Suprapubic skin (tissue), 4 donors: ENCODE measurements at places on chromosomes 12 and 14. TPM values are rescaled to one million over a fixed set of nuclear protein-coding genes. Genes with fewer than 3 reads are reported as not detected.
A peak's percentile ranks its signal among the peaks of the same experiment; 100 is the strongest.

The GARIN6 gene
- total RNA-seq, result not detected

DNA sequence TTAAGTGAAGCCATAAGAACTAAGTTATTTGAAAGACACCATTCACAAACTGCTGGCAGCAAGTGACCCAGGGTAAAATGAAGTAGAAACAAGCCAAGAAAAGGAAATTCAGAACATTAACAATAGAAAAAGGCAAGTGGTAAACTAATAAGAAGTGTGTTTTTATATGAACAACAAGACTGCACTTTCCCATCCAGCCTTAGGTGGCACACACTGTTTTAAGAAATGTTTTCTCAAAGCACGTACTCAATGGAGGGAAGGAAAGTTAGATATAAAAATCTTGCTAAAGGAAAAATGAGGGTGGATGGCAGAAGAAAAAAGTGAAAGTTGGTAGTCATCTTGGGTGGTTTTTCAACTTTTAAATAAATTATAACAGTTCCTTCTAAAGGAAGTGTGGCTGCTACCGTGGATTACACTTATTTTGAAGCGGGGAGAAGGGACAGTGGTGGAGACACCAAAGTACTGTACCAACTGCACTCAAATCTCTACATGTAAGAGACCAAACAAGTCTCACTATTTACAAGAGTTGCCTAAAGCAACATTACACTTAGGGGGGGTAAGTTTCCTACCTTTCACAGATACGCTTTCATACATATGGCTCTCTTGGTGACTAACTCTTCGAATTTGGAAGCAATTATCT is 58.8 kb downstream of the SEL1L start:
- H3K27ac ChIP-seq, result no peak overlapping the region
- peaks cover 16% of the 10 kb centered on the region for H3K4me1 ChIP-seq
- peaks cover 39% of the 10 kb centered on the region for H3K36me3 ChIP-seq
- H3K27me3 ChIP-seq, result no peaks in the 10 kb centered on the region
- DNase-seq, result no peak
- H3K4me3 ChIP-seq, result no peak overlapping the region

The KIAA0586 gene
- total RNA-seq, result 18.0 TPM

The FAIM2 gene
- not detected for total RNA-seq

The DPPA3 gene
- not detected for total RNA-seq

- DNase-seq, result no peak
- peaks cover 14% of the 10 kb centered on the region for H3K4me1 ChIP-seq
- no peaks in the 10 kb centered on the region for H3K36me3 ChIP-seq
- no peaks in the 10 kb centered on the region for H3K27me3 ChIP-seq
These were observed 74.2 kb upstream of the NCOR2 start for GRCh38 chr12:124641591-124641990.

GRCh38 chr14:92510972-92511371 is 2.6 kb upstream of the RIN3 start:
- H3K36me3 ChIP-seq, result no peaks in the 10 kb centered on the region
- peak; percentile 48 for DNase-seq
- no peak overlapping the region for H3K27ac ChIP-seq
- no peaks in the 10 kb centered on the region for H3K27me3 ChIP-seq
- peaks cover 28% of the 10 kb centered on the region for H3K4me1 ChIP-seq

GRCh38 chr12:18681818-18682217 is 56.0 kb downstream of the PLCZ1 start:
- H3K36me3 ChIP-seq, result no peaks in the 10 kb centered on the region
- no peak for DNase-seq
- H3K4me3 ChIP-seq, result no peak overlapping the region
- no peak overlapping the region for H3K27ac ChIP-seq
- H3K4me1 ChIP-seq, result no peaks in the 10 kb centered on the region
- no peaks in the 10 kb centered on the region for H3K27me3 ChIP-seq

GRCh38 chr12:45227316-45228067 is 11.6 kb downstream of the ANO6 start:
- H3K27me3 ChIP-seq, result no peaks in the 10 kb centered on the region
- DNase-seq, result no peak
- H3K36me3 ChIP-seq, result no peaks in the 10 kb centered on the region
- peaks cover 27% of the 10 kb centered on the region for H3K4me1 ChIP-seq
- H3K4me3 ChIP-seq, result no peak overlapping the region

- H3K4me1 ChIP-seq, result no peaks in the 10 kb centered on the region
- DNase-seq, result no peak
- no peak overlapping the region for H3K4me3 ChIP-seq
- no peak overlapping the region for H3K27ac ChIP-seq
These were observed 85.8 kb downstream of the LLPH start for GRCh38 chr12:66044731-66045130.

The DLGAP5 gene
- 2.6 TPM for total RNA-seq

- no peak for DNase-seq
- H3K4me1 ChIP-seq, result no peaks in the 10 kb centered on the region
- H3K27me3 ChIP-seq, result no peaks in the 10 kb centered on the region
- no peak overlapping the region for H3K27ac ChIP-seq
- no peaks in the 10 kb centered on the region for H3K36me3 ChIP-seq
- H3K4me3 ChIP-seq, result no peak overlapping the region
These were observed 15.8 kb upstream of the RASSF8 start for GRCh38 chr12:25942709-25943108.

DNA sequence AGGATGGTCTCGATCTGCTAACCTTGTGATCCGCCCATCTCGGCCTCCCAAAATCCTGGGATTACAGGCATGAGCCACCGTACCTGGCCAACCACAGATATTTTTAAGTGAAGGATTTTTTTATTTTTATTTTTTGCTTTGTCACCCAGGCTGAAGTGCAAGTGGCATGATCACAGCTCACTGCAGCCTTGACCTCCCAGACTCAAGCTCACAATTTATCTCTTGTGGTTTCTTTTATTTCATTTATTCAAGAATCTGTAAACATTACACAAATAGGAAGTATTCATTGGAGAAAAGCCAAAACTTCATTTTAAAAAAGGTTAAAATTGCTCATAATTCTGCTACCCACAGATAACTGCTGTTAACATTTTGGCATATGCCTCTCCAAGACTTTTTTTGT is 13.3 kb downstream of the MOAP1 start:
- H3K4me3 ChIP-seq, result no peak overlapping the region
- DNase-seq, result no peak
- H3K4me1 ChIP-seq, result no peaks in the 10 kb centered on the region
- H3K27me3 ChIP-seq, result no peaks in the 10 kb centered on the region
- H3K27ac ChIP-seq, result no peak overlapping the region

DNA sequence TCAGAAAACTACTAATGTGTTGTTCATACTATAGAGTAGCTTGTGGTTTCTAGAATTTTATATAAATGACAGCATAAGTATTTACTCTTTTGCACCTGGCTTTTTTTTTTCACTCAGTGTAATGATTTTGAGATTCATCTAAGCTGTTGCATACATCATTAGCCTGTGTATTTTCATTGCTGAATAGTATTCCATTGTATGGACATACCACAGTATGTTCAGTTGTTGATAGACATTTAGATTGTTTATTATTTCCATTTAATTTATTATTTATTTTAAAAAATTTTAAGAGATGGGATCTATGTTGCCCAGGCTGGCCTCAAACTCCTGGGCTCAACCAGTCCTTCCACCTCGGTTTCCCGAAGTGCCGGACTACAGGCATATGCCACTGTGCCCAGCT is 80.0 kb downstream of the IFT43 start:
- H3K27me3 ChIP-seq, result no peaks in the 10 kb centered on the region
- H3K4me3 ChIP-seq, result no peak overlapping the region
- no peaks in the 10 kb centered on the region for H3K4me1 ChIP-seq
- peaks cover 32% of the 10 kb centered on the region for H3K36me3 ChIP-seq

- no peak overlapping the region for H3K4me3 ChIP-seq
- no peaks in the 10 kb centered on the region for H3K27me3 ChIP-seq
- DNase-seq, result no peak
- no peaks in the 10 kb centered on the region for H3K36me3 ChIP-seq
These were observed 201.3 kb downstream of the GPHN start for GRCh38 chr14:66709291-66709690.

- no peaks in the 10 kb centered on the region for H3K4me1 ChIP-seq
- no peak overlapping the region for H3K4me3 ChIP-seq
- H3K27ac ChIP-seq, result no peak overlapping the region
These were observed 148.1 kb downstream of the SYT1 start for GRCh38 chr12:79012636-79013035.

- no peaks in the 10 kb centered on the region for H3K36me3 ChIP-seq
- H3K4me1 ChIP-seq, result no peaks in the 10 kb centered on the region
- DNase-seq, result no peak
- H3K27me3 ChIP-seq, result no peaks in the 10 kb centered on the region
These were observed 160.8 kb upstream of the KRR1 start for GRCh38 chr12:75672200-75672599.

DNA sequence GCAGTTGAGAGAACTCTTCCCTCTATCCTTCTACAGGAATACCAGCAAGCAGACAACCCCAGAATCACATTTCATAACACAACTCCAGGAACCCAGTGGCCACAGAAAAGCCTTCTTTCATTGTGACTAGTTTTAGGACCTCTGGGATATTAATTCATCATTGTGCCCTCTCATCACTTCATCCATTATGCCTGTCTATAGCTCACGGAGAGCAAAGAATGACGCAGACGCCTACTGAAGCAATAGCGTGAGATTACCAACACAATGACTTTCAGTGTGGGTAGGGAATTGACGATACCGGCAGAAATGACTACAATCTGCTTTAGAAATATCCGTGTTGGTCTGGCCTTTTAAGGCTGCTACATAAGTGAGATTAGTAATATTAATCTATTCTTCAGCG is 158.1 kb upstream of the FOXG1 start:
- H3K27me3 ChIP-seq, result no peaks in the 10 kb centered on the region
- H3K27ac ChIP-seq, result no peak overlapping the region
- no peaks in the 10 kb centered on the region for H3K4me1 ChIP-seq
- no peak overlapping the region for H3K4me3 ChIP-seq
- H3K36me3 ChIP-seq, result no peaks in the 10 kb centered on the region

- H3K27me3 ChIP-seq, result no peaks in the 10 kb centered on the region
- no peak overlapping the region for H3K4me3 ChIP-seq
- peaks cover 24% of the 10 kb centered on the region for H3K4me1 ChIP-seq
- H3K27ac ChIP-seq, result no peak overlapping the region
These were observed 8.3 kb downstream of the FMNL3 start for GRCh38 chr12:49698619-49699545.

DNA sequence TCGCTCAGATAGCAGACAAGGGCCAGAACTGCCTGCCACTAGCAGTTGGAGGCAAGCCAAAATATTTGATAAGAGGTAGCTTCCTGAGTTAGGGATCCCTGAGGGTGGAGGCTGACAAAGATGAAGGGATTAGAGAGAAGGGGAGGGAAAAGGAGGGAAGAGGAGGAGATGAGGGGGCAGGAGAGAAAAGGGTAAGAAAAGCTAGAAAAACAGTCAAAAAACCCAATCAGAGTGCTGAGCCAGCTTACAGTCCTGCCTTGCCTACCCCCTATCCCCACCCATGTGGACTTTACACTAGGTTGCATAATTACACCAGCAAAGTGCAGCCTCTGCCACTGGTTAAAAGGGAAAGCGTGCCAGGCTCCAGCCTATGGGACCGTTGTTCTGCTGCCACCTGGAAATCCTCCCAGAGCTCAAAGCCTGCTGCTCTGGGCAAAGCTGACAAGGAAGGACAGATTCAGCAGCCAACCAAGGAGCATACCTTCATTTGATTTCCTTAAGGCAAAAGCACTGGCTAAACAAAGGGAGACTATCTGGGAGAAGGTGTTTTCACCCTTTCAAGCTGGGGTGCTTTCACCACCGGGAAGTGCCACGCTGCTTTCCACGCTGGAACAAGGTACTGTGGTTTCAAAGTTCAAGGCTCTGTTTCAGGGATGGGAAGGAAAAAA is 3.8 kb upstream of the NUMB start:
- no peaks in the 10 kb centered on the region for H3K36me3 ChIP-seq
- H3K4me3 ChIP-seq, result peak overlapping the region; percentile 1
- peaks cover 35% of the 10 kb centered on the region for H3K4me1 ChIP-seq
- no peak for DNase-seq

DNA sequence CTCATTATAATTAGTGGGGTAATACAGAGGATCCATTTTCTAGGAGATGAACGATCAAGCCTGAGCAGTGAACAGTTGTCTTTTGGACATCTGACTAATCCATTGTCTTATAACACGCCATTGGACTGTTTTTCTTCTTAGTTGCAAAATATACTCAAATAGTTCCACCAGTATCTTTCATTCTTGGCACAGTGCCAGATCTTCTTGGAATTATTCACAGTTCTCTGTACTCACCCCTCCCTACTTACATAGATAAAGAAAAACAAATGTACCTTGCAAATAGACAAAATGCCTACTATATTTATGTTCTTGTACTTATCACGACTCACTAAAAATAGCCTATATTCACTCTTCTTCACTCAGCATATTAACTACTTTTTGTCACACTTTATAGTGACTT is 3.8 kb downstream of the CBLN3 start:
- no peak for DNase-seq
- no peaks in the 10 kb centered on the region for H3K27me3 ChIP-seq
- no peaks in the 10 kb centered on the region for H3K36me3 ChIP-seq
- peaks cover 51% of the 10 kb centered on the region for H3K4me1 ChIP-seq

GRCh38 chr14:23430723-23431085 is 4.8 kb downstream of the MYH7 start:
- peak; percentile 49 for DNase-seq
- peaks cover 4% of the 10 kb centered on the region for H3K27me3 ChIP-seq
- no peaks in the 10 kb centered on the region for H3K4me1 ChIP-seq
- H3K4me3 ChIP-seq, result no peak overlapping the region

The BRAP gene
- total RNA-seq, result 18.1 TPM

The MTHFD1 gene
- total RNA-seq, result 42.0 TPM

DNA sequence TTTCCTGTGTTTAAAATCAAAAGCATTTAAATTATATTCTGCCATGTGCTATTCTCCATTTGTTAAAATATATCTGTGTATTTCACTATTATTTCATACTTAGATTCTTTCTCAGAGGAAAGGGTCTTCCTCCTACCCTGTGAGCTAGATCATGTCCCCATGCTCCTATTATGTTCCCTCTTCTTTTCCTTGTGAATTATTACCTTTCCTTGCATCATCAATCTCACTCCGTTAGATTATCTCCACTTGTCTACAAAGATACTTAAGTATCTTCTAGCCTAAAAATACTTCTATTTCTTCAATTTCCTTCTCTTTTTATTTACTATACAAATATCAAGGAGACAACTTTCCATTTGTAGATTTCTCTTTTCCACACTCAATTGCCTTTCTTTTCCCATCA is 146.5 kb downstream of the FOXG1 start:
- H3K4me1 ChIP-seq, result no peaks in the 10 kb centered on the region
- DNase-seq, result no peak
- H3K36me3 ChIP-seq, result no peaks in the 10 kb centered on the region

The TOMM20L gene
- total RNA-seq, result 2.7 TPM
